Cerebellar cortex (tissue), 1 donor: ENCODE measurements at places on chromosomes 6 and 20.

GRCh38 chr6:103729658-103730057, 1130.1 kb downstream of the HACE1 start:
- DNase-seq: no peak

DNA sequence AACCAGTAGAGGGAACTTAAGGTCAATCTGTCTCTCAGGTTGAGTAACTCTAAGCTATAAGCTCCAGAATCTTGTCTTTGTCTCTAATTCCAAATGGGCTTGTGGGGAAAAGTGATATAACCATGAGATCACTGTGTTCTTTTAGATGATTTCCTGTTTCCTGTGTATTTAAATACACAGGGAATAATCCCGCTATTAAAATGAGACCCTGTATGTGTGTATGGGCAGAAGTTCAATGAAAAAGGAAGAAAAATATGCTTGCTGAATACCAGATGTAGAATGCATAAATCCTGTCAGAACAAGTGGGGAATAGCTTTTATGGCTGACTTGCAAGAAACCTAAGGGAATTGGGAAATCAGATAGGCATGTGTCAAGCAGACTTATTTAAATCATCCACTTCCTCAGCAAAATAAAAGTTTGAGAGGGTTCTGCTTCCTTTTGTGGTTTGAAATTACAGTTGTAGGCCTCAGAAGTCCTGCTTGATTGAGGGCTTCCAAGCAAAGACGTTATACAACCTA, 164.7 kb upstream of the PDE7B start:
- no peak for DNase-seq

DNA sequence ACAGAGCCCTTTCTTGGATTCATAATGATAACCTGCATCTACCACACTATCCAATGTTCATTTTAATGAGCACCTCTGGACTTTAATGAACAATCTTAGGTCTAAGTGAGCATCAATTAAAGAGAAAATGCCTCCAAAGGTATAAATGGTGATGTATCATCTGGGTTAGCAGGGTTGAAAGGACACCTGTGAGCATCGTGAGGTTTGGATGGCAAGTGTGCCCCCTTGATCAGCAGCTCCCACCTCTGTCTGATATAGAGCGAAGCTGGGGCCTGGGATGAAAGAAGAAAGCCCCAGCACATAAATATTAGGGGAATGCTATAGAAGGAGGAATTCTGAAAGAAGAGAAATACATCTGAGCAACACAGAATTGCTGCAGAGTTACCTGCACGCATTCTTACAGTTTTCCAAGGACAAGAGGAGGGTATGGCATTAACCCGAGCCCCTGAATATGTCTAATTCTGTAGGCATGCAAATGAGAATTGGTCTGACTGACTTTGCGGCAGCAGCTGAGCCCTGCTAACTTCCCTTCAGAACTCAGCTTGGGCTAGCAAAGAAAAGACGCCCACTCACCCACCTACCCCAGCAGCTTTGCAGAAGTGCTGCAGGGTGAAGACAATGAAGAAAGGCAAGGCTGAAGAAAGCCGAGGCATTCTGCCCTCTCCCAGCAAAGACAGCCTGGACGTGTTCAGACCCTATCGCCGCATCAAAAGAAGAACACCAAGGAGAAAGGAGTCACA, 136.2 kb downstream of the GMPR start:
- DNase-seq: no peak

- DNase-seq: no peak
Measured at GRCh38 chr20:33658929-33659328, 3.2 kb upstream of the C20orf144 start.
